ENCODE measurements at places on chromosomes 4 and X.
A peak's percentile ranks its signal among the peaks of the same experiment; 100 is the strongest.

DNA sequence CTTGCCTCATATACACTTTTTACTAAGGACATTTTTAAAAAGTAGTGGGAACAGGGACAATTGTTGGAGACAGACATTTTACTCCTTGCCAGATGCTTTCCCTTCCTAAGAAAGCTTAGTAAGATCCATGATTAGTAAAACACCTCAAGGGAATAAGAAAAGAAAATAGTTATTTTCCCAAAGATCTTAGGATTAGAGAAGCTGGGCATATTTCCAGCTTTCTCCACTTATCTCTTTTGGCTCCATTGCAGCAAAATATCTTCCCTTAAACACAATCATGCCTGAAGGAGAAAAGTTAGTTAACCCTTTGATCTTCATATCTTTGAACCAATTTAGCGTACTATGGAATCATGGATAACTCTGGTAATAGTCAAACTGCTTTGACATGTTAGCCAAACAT, 257.9 kb downstream of the PCDH18 start:
- DNase-seq, result no peak

GRCh38 chr4:179398414-179398813, 1956.2 kb upstream of the AGA start:
- no peak for DNase-seq

- DNase-seq, result no peak
Measured at GRCh38 chrX:7852166-7852565, 9.2 kb downstream of the VCX start.

- no peak for DNase-seq
Measured at GRCh38 chrX:46628460-46629371, 55.2 kb downstream of the CHST7 start.

- DNase-seq, result peak; percentile 31
Measured at GRCh38 chr4:6556263-6556662, 18.7 kb upstream of the MAN2B2 start.

- no peak for DNase-seq
Measured at GRCh38 chr4:90624781-90625180, 497.6 kb downstream of the CCSER1 start.

DNA sequence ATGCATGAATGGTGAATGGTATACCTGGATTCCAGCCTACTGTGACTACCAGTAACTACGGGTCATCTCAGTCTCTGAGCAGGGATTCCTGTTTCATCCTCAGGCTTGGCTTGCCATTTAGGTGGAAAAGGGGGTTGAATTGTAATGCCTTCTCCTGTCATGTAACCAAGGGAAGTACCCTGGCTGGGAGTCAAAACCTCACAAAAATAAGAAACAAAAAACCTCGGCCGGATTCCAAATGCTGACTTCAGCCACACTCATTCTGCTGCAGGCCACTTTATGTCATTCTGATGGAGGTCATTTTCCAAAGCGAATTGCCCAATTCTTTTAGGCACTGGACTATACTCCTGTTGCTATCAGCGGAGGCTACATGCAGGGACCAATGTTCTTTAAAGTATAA, 324.7 kb downstream of the LDB2 start:
- DNase-seq, result no peak

GRCh38 chr4:173485164-173485563, 44.9 kb downstream of the HAND2 start:
- no peak for DNase-seq

- DNase-seq, result no peak
Measured at GRCh38 chr4:48336146-48336870, 5.0 kb upstream of the SLAIN2 start.

DNA sequence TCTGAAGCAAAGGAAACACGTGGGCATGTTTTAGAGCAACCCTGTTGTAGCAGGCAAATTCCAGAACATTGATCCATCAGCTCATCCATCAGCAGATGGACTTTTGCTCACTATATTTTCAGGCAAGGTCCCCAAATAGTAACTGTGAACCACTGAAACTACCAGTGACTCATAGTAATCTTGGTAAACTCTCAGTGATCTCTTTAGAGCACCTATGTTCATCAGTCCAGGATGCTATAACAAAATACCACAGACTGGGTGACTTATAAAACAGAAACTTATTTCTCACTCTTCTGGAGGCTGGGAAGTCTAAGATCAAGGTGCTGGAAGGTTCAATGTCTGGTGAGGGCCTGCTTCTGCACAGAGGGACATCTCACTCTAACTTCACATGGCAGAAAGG, 28.9 kb upstream of the BTC start:
- DNase-seq, result no peak

- no peak for DNase-seq
Measured at GRCh38 chr4:55132775-55133174, 7.4 kb upstream of the KDR start.

GRCh38 chr4:70518716-70519115, 347 bp downstream of the AMTN start:
- DNase-seq, result peak; percentile 48

- no peak for DNase-seq
Measured at GRCh38 chrX:10423716-10424115, 196.7 kb downstream of the MID1 start.

- peak; percentile 10 for DNase-seq
Measured at GRCh38 chrX:138856881-138857604, 145.5 kb upstream of the FGF13 start.

GRCh38 chrX:106952089-106952488, 31.9 kb downstream of the CLDN2 start:
- DNase-seq, result no peak

DNA sequence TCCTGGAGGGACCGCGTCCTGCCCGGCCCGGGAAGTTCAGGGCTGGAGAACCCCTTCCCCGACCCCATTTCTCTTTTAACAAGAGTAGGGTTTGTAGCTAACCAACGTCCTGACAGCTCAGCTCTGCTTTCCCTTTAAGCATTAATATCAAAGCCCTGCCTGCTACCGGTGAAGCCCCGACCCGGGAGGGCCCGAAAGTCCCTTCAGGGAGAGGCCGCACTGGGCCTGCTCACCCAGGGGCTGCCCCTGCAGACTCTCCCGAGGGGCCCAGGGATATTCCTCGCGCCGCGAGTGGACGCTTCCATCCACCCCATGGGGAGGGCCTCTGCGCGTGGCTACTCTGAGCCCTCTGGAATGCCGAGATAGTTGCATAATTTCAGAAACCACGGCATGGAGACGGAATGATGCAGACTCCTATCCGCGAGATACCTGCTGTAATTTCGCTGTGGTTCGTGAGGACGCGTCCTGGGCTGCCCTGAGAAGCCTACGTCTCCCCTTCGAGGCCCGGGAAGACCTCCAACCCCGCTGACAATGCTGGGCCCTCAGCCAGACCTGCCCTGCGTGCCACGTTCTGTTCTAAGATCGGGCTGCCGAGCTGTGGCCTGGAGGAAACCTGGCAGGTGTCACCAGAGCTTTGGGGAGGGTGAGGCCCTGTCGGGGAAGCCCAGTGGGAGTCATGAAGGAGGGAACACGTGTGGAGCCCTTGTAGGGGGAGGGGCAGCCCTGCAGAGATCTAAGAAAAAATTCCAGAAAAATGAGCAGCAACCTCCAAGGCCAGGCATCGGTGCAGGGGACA, 999 bp upstream of the CTBP1 start:
- no peak for DNase-seq

DNA sequence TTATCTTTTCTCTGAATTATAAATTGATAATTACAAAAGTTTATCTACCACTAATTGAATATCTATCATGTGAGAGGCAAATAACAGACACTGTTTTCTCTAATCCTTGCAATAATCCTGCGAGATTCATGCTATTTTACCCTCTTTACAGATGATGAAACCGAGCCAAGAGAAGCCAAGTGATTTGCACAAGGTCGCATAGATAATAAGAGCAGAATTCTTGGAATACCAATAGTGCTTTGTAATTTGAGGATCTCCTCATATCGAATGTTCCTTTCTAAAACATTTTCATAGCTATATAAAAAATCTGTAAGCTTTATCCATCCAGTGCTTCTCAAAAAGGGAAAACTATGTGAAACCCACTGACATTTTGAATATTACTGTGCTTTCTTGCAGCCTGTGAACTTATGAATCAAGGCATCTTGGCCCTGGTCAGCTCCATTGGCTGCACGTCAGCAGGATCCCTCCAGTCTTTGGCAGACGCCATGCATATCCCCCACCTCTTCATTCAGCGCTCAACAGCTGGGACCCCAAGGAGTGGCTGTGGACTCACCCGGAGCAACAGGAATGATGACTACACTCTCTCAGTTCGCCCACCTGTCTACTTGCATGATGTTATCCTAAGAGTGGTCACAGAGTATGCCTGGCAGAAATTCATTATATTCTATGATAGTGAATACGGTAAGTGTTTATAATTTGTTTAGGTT, 743.8 kb upstream of the ATOH1 start:
- no peak for DNase-seq

- no peak for DNase-seq
Measured at GRCh38 chr4:75698162-75698962, 25.2 kb upstream of the G3BP2 start.

DNA sequence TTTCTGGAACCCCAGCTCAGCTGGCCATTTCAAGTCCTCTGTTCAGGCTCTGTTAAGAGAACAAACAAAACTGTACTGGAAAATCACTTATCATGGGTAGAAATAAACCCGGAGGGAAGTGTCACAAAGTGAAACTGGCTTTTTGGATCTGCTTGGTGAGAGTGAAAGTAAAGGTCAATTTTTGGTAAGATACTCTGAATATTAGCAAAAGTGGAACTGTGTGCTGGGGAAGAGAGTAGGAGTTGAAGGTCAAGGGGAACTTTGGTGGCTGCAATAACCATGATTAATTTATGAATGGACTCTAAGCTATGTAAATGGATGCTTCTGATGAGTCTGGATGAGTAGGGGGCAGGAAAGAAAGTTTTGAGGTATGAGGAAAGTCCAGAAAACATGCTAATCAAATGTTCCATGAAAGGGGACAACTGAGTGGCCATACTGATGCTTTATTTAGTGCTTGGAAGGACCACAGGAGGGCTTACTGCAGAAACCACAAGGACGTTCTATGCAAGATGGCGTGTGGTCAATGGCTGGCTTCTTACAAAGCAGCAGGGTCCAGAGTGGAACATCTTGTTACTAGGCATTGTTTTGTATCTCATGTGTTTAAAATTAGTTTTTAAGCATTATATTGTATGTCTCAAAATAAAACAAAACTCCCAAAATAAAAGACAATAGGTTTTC, 36.8 kb upstream of the TNIP3 start:
- no peak for DNase-seq

GRCh38 chrX:123331859-123332258, 147.8 kb downstream of the GRIA3 start:
- no peak for DNase-seq

DNA sequence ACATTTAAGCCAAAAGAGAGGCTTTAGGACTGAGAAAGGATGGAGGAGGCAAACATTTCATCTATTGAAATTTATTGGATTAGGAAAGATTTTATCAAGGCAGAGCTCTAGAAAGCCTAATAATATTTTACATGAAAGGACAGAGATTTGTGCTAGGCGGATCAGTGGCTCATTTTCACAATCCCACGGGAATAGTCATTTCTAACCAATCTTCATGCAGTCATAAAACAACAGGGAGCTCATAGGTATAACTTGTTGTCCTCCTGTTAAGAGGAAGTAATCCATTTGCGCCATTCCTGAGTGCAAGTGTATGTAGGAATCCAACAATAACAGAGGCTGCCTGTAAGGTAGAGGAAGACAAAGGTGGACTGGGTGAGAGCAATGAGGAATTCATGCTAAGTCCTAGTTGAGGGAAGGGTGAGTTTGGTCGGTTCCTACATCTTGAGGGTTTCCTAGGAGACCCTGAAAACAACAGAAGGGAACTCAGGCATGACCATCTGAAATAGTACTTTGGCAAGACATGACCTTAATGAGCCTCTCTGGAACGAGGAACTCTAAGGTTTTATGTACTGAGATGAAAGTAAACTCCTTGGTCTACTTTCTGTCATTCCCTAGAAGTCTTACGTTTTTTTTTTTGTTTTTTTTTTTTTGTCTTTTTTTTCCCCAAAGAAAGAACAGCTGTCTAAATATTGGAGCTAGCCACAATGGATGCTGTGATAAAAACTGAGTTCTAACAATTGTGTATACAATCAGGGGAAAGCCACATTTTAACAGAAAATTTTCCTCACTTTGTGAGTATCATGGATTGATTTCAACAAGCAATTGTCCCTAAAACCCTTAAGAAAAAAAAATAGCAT, 89.7 kb downstream of the GEMIN8 start:
- no peak for DNase-seq

GRCh38 chrX:107871136-107871535, 45.5 kb downstream of the MID2 start:
- no peak for DNase-seq

DNA sequence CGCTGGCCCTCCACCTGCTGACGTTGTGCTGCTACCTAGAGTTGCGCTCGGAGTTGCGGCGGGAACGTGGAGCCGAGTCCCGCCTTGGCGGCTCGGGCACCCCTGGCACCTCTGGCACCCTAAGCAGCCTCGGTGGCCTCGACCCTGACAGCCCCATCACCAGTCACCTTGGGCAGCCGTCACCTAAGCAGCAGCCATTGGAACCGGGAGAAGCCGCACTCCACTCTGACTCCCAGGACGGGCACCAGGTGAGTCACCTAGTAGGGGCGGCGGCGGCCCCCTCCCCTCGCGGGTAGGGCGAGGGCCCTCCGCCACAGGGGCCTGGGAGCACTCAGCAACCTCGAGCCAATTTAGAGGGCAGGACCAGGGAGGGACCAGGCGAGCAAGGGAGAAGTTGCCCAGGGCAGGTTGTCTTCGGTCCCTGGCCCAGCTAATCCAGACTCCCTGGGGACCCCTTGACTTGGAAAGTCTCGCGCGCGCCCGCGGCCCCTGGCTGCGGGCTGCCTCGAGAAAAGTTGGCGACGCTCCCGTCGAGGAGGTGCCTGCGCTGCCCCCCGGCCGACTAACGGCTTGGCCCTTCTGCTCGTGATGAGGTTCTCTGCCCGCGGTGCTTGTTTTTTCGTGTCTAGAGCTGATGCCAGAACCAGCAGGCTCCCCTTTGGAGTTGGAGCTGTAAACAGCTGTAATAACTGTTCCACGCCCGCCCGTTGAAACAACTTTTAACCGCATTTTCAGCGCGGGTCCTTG, 717 bp downstream of the EDA start:
- DNase-seq, result no peak

- no peak for DNase-seq
Measured at GRCh38 chr4:26648260-26648659, 64.4 kb downstream of the TBC1D19 start.
